Sciatic nerve (tissue), 2 donors: ENCODE measurements at places on chromosomes 6 and 20. TPM values are rescaled to one million over a fixed set of nuclear protein-coding genes. Genes with fewer than 3 reads are reported as not detected.

- DNase-seq, result no peak
Observed at GRCh38 chr6:137361701-137362100, 132.5 kb downstream of the OLIG3 start.

- no peak for DNase-seq
Observed at GRCh38 chr6:16711546-16712254, 49.6 kb downstream of the ATXN1 start.

GRCh38 chr6:70547313-70547712, 19.4 kb upstream of the SDHAF4 start:
- DNase-seq, result no peak

GRCh38 chr6:84224251-84224650, 3.2 kb downstream of the CEP162 start:
- no peak for DNase-seq

GATA5 gene
- total RNA-seq, result 0.22 TPM

OLIG3 gene
- not detected for total RNA-seq

DNA sequence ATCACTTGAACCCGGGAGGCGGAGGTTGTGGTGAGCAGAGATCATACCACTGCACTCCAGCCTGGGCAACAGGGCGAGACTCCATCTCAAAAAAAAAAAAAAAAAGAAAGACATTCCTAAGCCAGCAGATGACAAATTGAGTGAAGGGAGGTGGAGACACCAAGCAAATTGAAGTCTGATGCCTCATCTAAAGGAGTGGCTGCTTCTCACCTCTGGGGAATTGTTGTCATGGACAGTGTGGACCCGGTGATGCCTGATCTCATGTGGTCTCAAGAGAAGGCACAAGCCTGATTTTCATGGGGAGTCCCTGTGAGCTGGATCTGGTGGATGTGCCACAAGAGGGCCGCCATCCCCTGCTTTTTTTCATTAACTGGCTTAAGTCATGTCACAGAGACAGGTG, 272.0 kb downstream of the ZNF217 start:
- DNase-seq, result no peak

- DNase-seq, result no peak
Observed at GRCh38 chr20:17933711-17934110, 34.9 kb downstream of the SNX5 start.

GRCh38 chr20:2754424-2754823, 46.0 kb downstream of the CPXM1 start:
- peak; percentile 21 for DNase-seq

GRCh38 chr6:32196682-32197616, 4.5 kb upstream of the GPSM3 start:
- no peak for DNase-seq

- DNase-seq, result no peak
Observed at GRCh38 chr6:51016489-51016888, 197.8 kb downstream of the TFAP2B start.

DNA sequence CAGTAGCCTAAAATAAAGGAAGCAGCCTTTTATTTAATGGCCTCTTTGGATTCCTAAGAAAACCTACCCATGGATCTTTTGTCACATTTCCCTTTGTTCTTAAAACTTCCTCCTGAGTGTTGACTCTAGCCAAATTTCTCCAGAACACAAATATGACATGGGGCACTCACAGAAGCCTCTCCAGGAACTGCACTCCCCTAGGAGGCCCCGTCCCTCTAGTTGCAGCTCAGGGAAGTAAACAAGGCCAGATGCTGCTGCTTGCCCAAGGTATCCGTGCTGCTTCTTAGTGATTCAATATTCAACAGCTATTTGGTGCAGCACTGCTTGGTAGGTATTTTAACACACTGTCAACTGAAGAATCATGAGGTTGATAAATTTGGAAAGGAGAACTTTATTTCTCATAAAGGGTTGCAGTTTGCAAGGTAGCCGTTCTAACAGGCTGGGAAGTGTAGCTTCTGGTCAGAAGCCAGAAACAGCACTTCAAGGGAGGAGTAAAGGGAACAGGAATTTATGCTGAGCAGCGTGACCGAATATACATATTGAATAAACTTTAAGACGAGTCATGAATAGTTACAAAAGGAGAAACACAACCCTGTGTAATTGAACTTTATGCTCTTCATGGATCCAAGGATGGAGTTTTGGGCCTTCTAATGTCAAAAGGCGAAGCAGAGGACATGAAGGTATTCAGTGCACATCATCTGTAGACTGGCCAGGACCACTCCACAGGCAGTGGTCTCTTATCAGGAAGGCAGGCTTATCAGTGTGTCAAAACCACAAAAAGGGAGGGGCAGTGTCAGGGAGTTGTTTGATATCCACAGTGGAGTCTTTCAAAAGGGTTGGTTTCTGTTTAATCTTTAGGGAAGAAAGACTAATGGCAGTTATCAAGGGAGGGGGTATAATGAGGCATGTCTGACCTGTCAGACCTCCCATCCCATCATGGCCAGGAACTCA, 63.3 kb downstream of the CD24 start:
- no peak for DNase-seq

DNA sequence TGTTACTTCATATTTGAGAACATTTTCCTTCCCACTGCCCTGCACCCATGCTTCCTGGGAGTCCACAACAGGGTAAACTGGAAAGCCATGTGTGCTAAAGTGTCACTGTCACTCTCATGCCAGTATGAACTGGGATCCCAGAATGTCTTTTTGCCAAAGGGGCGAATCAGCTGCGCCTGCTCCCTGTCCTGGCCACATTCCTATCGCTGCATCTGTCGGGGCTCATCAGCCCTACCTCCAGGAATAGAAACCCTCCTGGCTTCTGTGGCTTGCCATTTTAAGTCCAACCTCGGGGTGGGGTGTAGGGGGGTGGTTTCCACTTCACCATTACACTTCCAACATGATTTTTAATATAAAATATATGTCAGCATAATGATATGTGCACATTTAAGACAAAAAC, 933 bp downstream of the KLHL31 start:
- DNase-seq, result no peak

SLC32A1 gene
- total RNA-seq, result not detected

PRRT1 gene
- 6.1 TPM for total RNA-seq

- no peak for DNase-seq
Observed at GRCh38 chr6:13769655-13770053, 44.7 kb downstream of the MCUR1 start.

GRCh38 chr6:7433121-7433617, 43.6 kb downstream of the RIOK1 start:
- no peak for DNase-seq

DNA sequence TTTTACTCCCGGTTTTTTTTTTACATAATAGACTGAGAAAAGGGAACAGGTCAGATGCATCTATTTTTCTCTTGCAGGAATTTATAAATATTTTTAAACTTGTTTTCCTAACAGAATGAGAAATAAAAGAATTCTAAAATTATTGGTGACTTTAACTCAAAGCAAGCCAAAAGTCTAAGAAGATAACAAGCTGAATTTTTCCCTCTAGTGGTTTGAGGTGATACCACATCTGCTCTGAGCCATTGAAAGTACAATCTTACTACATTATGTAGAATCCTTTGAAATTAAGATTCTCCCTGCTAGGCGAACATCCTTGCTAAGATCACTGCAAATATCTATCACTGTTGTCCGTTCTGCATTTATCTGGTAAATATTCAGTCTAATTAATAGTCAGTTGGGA, 10.7 kb upstream of the STMND1 start:
- DNase-seq, result no peak

- no peak for DNase-seq
Observed at GRCh38 chr6:128513878-128514277, 6.5 kb downstream of the PTPRK start.

- no peak for DNase-seq
Observed at GRCh38 chr6:54014440-54014839, 96.8 kb upstream of the MLIP start.

DNA sequence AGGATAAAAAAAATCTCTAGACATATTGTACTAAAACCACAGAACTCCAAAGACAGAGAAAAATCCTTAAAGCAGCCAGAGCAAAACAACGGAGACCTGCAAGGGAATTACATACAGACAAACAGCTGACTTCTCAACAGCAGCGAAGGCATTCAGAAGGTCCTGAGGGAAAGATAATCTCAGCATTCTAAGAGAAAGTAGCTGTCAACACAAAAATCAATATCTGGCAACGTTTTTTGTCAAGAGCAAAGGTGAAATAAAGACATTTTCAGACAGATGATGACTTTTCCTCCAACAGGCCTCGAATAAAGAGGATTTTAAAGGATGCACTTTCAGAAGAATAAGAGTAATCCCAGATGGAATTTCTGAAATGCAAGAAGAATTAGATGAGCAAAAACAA, 6.1 kb upstream of the SCGN start:
- no peak for DNase-seq

DNA sequence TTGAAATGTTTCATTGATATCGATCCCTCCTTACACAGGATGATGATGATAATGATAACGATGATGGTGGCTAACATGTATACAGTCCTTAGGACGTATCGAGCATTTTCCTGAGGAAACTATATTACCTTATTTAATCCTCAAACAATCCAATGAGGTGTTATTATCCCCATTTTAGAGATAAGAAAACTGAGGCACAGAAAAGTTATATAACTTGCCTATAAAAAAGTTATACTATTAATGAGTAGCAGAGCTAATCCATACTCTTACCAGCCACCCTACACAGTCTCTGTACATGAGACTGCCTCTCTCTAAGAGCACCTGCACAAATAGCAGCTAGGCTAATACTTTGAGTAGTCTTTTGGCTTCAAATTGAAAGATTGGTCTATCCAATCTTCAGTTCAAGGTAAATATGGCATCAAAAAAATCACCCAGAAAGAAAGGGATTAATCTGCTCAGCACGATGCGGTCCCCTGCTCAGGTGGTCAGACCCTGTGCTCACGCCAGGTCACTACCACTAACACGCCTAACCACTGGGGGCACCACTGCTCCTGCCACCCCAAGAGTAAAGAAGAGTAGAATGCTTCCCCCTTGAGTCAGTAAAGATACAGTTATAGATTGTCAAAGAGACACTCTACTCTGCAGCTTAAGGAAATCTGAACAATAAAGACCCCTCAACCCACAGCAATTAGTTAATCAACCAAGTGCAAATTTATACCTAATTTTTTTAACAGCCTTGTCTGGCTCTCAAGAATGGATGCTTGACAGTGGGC, 15.0 kb downstream of the GABBR1 start:
- DNase-seq, result no peak

DNA sequence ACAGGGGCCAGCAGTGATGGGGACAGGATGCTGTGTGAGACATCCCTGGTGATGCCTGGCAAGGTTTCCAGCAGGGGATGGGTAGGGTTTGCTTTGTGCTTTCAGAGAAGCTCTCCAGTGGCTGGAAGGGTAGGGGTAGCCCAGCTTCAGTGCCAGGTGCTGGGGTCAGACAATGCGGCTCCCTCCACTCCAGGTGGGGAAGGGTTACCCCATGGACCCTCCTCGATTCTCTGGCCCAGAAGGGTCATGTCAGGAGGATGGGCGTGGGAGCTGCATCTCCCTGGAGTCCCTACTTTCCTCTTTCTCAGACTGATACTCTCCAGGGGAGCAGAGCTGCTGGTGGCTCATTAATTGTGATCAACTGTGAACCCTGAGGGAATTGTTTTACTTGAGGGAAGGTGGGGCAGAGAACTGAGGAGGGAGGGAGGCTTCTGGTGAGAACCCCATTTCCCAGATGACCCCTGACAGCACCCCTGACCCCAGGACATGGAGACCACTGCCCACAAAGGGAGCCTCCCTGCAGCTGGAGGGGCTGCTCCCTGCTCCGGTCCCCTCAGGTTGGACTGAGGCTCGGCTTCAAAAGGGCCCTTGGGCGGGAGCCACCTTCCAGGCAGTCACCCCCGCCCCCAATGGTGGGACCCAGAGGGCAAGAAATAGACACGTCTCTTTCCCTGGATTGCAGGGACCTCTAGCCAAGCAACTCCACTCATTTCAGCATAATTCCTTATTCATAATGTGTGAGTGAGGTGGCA, 100.9 kb upstream of the BHLHE23 start:
- no peak for DNase-seq

DNA sequence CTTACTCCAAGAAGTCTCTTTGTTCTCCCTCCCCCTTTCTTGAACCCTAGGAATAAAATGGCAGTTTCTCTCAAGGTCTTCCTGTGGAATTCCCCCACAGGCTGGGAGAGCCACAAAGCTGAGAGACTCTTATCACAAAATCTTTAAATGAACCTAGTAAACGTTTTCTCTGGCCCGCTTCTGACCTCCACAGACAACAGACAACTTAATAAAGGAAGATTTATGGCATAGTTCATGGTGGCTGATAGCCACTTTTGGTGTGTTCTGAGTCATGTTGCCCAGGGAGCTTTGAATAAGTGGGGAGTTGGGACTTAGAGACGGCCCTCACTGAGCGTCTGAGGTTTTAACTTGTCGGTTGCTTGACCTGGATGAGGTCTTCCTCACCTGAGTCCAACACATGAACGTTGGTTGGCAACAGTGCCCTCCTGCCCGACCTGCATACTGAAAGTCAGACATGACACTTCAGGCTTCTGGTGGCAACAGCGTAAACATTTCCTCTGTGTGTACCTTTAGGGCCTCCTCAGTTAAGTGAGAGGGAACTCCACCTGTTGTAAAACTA, 124.1 kb downstream of the FOXO3 start:
- DNase-seq, result no peak

- no peak for DNase-seq
Observed at GRCh38 chr6:148769304-148769968, 22.6 kb downstream of the UST start.

DNA sequence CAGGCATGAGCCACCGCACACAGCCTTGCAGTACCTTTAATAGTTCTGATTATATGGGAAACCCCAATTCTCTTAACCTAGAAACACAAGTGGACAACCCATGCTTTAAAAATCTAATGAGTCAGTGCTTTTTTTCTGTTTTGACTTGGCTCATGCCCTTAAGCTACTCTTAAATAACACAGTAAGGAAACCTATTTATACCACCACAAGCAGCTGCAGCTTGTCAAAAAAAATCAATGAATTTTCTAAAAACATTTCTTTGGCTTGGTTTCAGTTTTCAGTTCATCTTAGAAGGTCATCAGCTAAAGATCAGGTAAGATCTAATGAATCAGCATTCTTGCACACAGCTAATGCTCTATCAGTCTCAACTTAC, 124.1 kb upstream of the DST start:
- DNase-seq, result no peak

DNA sequence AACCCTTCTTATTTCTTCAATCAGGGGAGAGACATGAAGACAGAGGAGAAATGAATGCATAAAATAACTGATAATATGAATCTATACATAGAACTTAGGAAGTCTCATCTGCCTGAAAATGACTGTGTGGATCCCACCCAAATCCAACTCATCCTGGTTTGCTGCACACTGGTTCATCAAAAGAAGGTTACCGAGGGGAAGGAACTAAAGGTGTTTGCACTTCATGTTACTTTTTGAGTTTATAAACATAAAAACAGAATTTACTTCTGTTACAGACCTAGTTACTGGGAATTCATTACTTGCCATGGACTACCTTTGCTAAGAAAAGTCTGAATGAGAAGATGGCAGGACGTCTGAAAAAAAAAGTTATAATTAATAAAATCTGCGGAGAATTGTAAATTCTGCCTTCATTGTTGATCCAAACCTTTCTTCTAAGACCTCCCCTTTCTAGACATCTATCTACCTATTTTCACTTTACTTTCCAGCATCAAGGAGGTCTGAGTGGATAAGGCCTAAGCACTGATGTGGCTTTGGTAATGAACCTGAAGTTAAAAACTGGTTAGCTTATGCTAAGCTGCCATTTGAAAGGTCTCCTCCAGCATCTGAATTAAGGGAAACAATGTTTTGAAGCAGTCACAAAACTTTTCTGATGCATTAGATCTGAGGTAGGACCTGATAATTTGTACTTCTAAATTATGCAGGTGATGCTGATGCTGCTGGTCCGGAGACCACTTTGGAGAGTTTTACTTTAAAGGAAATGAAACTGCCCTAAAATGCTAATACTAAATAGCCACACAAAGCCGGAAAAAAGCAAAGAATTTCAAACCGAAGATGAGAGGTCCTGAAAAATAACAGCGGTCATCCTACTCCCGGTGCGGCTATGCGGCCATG, 84.0 kb downstream of the HFE start:
- no peak for DNase-seq
